ENCODE measurements at places on chromosomes 11 and 22. TPM values are rescaled to one million over a fixed set of nuclear protein-coding genes. Genes with fewer than 3 reads are reported as not detected.

ASRGL1 gene
- total RNA-seq = 0.48 TPM

TSG101 gene
- total RNA-seq = 74.3 TPM

PLCB3 gene
- total RNA-seq = 5.0 TPM

TOMM22 gene
- total RNA-seq = 47.6 TPM

ELMOD1 gene
- total RNA-seq = 8.5 TPM

DNA sequence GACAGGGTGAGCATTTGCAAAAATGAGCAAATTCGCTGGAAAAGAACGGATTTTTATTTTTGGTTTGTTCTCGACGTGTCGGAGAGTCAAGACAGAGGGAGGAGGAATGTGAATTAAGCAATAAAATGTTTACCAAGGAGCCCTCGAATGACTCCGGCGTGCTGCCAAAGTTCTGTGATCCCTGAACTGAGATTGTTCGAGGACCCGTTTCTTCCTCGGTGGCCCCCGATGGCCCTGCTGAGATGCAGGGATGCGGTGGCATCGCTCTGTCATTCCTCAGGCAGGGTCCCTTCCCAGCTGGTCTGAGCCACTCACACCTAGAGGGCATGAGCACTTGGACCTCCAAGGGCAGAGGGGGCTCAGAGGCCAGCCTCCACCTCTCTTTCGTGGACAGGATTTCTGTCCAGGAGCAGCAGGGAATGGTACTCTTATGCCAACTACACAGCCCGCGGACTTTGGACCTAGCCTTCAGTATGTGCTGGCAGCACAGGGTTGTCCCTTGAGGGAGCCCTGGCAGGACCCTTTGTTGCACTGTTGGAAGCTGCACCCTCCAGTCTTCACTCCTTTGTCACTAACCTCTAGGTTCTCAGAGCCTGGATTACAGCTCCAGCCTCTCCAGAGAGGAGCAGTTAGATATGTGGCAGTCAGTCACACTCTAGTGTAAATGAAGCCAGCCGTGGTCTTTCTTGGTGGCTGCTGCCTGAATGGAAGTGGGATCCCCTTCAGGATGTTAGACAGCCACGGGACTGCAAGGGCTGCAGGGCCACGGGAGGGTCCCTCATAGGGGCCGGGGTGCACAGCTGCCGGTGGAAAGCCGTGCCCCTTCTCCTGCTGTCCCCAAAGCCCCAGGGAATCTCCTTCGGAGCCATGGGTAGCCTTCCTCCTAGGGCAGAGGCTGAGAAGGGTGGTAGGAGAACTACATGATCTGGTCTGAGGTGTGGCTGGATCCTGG lies 109.4 kb upstream of the ANO1 start:
- H3K36me3 ChIP-seq = no peaks in the 10 kb centered on the region
- H3K4me3 ChIP-seq = no peak overlapping the region
- no peaks in the 10 kb centered on the region for H3K4me1 ChIP-seq
- DNase-seq = no peak
- H3K27ac ChIP-seq = no peak overlapping the region

GRCh38 chr22:41873391-41873790 lies 40.5 kb downstream of the SREBF2 start:
- no peaks in the 10 kb centered on the region for H3K27me3 ChIP-seq
- H3K27ac ChIP-seq = no peak overlapping the region
- H3K4me3 ChIP-seq = no peak overlapping the region
- no peak for DNase-seq
- peaks cover 21% of the 10 kb centered on the region for H3K4me1 ChIP-seq

DNA sequence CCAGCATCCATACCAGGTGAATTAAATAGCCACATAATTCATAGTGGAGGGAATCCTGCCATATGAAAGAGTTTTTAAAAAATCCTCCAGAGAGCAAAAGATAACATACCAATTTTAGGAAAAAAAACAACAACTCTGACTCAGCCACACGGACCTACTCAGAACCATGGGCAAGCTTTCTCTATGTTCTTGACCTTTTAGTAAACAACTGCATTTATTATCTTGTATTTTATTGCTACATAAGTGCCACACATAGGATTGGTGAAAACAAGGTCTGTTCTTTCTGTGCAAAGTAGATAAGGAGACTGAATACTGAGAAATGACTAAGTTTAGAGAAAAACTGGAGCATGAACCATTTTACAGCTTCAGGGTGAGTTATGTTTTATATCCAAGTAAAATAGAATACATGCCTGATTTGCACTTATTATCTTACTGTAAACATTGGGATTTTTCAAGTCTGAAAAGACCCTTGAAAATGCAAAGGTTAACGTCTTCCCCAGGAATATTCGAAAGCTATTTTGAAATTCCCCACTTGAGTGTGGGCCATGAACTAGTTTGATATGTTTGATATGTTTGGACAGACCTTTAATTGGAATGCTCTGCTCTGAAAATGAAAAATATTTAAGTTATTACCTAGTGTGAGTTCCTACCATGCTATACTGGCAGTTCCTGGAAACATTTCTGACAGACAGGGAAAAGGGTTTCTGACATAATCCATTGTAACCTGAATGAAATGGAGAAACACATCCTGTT lies 89.5 kb upstream of the DDI1 start:
- H3K27ac ChIP-seq = peak overlapping the region; percentile 71
- no peaks in the 10 kb centered on the region for H3K27me3 ChIP-seq
- peaks cover 30% of the 10 kb centered on the region for H3K4me1 ChIP-seq
- DNase-seq = no peak

DNA sequence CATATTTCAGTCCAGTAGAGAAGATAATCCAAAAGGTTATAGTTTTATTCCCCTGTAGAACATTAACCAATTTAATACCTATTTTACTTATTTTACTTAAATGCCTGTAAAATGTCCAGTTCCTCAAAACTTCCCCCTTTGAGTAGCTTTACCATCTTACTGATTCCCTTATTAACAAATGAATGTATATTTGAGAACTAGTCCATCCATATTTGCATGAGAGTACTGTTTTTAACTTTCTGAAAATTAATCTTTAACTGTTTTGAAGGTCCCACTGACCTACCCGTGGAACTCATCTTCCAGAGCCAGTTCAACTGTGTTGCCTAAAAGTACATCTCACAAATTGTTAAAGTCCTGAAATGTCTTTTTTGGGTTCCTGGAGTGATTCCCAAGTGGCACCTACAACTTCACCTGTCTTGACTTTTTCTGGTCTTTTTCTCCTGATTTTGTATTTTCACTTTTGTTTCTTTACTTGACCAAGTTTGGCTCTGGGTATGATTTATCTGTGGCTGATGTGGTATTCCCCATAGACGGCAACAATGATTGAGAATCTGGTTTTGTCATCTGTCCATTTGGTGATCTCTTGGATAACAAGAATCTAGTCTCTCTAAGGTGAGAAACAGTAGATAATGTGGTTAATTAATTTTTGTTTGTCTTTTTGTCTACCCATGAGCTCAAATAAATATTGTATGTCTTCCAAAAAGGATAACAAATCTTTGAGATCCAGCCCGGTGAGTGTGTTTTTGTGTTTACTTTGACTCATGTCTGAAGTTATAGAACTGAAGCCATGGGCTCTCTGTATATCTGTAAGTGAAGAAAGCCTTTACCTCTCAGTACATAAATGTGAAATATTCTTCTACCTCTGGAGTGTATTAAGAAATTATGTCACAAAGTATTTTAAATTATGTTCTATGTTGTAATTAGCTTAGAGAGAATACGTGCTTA lies 174.2 kb downstream of the ETS1 start:
- no peak overlapping the region for H3K27ac ChIP-seq
- no peak for DNase-seq
- H3K27me3 ChIP-seq = no peaks in the 10 kb centered on the region
- no peaks in the 10 kb centered on the region for H3K36me3 ChIP-seq
- H3K4me3 ChIP-seq = no peak overlapping the region
- H3K4me1 ChIP-seq = peaks cover 6% of the 10 kb centered on the region

- H3K27me3 ChIP-seq = no peaks in the 10 kb centered on the region
- no peak overlapping the region for H3K27ac ChIP-seq
Measured at GRCh38 chr22:44500599-44500998, 2.6 kb upstream of the RTL6 start.

DNA sequence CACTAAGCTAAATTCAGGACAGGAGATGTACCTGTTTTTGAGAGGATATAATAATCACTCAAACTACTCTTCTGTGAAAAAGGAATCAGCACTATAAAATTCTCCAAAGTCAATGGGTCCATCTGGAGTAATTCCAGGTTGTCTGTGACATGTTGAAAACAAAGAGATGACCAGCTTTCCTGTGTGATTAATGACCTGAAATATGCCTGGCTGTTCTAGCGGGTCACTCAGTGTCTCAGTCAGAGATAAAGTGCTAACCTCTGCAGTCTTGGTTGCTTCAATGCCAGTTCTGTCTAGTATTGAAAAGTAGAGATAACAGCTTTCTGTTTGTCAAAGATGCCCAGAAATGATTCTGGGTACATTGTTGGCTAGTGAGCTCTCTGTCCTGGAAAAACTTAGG lies 722.6 kb upstream of the TENM4 start:
- H3K27ac ChIP-seq = no peak overlapping the region
- no peaks in the 10 kb centered on the region for H3K36me3 ChIP-seq
- no peak for DNase-seq
- no peak overlapping the region for H3K4me3 ChIP-seq

DNA sequence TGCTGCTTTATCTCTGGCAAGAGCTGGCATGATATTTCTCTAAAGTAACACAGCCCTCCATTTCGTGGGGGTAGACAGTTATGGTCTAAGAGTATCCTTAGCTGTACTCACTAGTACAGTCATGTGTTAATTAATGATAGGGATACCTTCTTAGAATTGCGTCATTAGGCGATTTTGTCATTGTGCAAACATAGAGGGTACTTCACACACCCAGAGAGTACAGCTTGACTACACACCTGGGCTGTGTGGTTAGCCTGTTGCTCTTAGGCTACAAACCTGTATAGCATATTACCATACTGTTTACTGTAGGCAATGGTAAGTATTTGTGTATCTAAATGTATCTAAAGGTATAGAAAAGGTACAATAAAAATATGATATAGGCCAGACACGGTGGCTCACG lies 17.0 kb downstream of the XRCC6 start:
- no peak overlapping the region for H3K27ac ChIP-seq
- no peaks in the 10 kb centered on the region for H3K4me1 ChIP-seq
- H3K36me3 ChIP-seq = peaks cover 93% of the 10 kb centered on the region
- H3K4me3 ChIP-seq = no peak overlapping the region

GRCh38 chr11:12087075-12088004 lies 23.1 kb upstream of the MICAL2 start:
- peaks cover 36% of the 10 kb centered on the region for H3K4me1 ChIP-seq
- H3K36me3 ChIP-seq = no peaks in the 10 kb centered on the region
- H3K4me3 ChIP-seq = no peak overlapping the region
- peak overlapping the region; percentile 54 for H3K27ac ChIP-seq

DNA sequence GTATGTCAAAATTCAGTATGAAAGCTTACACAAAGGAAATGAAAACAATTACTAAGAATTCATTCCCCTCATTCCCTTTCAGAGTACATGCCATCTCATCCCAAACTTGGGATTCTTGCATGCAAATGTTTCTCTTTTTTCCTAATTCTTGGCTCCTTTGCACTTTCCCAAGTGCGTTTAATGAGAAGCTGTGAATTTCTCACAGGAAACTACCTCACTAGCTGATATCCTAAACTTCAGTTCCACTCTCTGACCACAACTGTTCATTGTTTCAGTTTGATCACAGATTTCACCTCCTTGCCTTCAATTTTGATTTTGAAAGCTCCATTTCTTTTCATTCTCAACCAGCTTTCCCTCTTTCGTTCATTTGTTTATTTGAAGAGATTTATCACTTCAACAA lies 5.9 kb upstream of the ARL14EP start:
- H3K27ac ChIP-seq = no peak overlapping the region
- no peaks in the 10 kb centered on the region for H3K4me1 ChIP-seq
- H3K27me3 ChIP-seq = no peaks in the 10 kb centered on the region
- no peaks in the 10 kb centered on the region for H3K36me3 ChIP-seq

DNA sequence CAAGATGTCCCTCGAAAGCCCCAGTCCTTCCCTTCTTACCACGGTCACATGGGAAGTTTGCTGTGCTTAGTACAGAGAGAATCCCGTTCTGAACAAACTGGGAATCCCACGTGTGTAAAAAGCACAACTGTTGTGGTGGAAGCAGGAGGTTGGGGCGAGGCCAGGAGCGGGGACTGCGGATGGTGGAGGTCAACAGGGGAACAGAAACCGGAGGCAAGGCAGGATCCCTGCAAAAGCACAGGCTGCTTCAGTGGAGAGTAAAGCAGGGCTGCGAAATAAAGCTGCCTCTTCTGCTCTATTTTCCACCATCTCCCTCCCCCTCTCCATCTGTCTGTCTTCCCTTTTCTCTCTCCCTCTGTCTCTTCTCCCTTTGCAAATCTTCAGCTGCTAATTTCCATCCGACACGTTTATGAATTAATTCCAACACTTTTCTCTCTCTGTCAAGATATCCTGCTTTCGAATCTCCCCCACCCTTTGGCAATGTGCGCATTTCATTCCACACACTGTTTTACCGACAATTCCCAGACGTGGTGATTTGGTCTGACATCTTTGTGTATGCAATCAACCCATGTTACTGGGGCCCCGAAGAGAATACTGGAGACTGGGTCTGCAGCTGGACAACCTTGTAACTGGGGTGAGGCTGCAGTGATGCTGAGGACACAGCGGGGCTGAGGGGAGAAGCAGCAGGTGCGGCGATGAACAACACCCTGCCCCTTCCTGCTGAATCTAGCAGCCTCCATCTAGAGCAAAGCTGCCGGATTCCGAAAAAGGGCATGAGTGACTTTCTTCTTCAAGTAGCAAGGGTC lies 571.8 kb downstream of the OPCML start:
- H3K36me3 ChIP-seq = no peaks in the 10 kb centered on the region
- no peak for DNase-seq
- H3K4me3 ChIP-seq = no peak overlapping the region
- no peaks in the 10 kb centered on the region for H3K4me1 ChIP-seq
- H3K27ac ChIP-seq = no peak overlapping the region

GRCh38 chr11:86395061-86395551 lies 20.4 kb downstream of the CCDC81 start:
- no peak overlapping the region for H3K4me3 ChIP-seq
- no peaks in the 10 kb centered on the region for H3K27me3 ChIP-seq
- DNase-seq = peak; percentile 79

DNA sequence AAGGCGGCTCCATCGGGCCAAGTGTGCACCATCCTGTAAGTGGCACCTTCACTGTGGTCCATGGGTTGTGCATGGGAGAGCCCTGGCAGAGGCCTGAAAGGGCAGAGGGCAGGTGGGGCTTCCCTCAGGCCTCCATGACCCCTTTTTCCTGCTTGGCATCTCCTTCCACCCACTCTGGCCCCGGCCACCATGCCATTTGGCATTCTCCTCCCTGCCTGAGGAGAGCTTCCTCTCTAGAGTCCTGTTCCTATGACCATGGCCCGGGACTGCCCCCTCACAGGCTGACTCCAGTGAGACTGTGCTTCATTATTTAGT lies 4.9 kb downstream of the OTOG start:
- H3K36me3 ChIP-seq = no peaks in the 10 kb centered on the region
- peaks cover 10% of the 10 kb centered on the region for H3K27me3 ChIP-seq
- no peak overlapping the region for H3K4me3 ChIP-seq
- no peak overlapping the region for H3K27ac ChIP-seq

DNA sequence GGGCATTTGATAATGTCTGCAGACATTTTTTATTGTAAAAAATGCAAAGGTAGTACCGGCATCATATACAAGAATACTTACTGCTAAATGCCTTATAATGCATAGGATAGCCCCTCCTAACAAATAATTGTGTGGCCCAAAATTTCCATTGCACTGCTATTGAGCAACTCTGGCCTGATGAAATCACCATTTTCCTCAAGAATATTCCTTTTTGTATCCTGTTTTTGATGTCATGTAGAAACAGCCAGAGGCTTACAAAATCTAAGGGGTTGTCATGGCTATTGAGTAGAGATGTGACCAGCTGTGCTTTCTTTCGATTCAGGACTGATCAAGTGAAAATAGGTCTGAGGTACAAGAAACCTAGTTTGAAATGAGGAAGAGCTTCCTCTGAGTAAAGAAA lies 854.3 kb downstream of the KCNA4 start:
- no peaks in the 10 kb centered on the region for H3K27me3 ChIP-seq
- no peaks in the 10 kb centered on the region for H3K4me1 ChIP-seq
- H3K27ac ChIP-seq = no peak overlapping the region

Data from adrenal gland (tissue), 19 donors.